Stimulated activated CD8-positive, alpha-beta memory T cell treated with anti-CD3 and anti-CD28 coated beads, Interleukin-7, amount 100 ng/mL, for 1 hour (primary cell): ENCODE measurements at places on chromosomes 1 and 21.

- DNase-seq: no peak
Measured at GRCh38 chr1:168881656-168882260, 152.8 kb upstream of the DPT start.

DNA sequence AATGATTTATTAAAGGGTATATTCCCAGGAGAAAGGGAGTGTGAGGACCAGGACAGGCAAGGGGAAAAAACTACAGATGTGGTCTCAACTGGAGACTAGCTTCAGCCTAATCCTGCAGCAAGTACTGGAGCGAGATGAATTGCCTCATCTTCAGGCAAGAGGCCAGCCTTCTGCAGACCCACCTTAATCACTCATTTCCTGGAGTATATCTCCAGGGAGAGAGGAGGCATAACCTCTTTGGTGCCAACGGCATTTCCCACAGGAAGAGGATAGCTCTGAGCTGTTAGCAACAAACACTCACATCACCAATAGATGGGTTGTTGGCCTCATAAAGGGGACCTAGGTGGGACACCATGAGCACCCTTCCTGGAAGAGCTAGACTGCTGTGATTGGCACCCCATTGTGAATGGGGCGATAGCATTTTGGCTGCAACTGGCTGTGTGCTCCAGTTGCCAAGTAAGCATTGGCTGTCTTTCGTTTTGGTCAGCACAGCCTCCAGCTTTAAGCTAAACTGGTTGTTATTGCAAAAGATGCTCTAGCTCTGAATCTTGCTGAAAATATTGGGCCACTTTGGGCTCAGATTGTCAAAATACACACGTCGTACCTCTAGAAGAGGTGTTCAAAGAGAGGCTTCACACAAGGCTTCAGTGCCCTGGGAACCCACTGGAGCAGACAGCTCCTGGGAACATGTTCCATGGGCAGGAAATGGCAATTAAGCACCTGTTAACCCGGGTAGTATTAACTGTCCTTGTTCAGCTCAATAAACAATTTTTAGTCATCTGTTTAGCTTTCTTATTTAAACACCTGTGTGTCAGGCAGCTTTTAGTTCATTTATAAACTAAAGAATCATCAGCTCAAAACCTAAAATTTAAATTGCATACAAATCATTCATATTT, 314.8 kb upstream of the C1orf87 start:
- no peak for DNase-seq

GRCh38 chr1:11893907-11894251, 32.3 kb downstream of the KIAA2013 start:
- peak; percentile 34 for DNase-seq

DNA sequence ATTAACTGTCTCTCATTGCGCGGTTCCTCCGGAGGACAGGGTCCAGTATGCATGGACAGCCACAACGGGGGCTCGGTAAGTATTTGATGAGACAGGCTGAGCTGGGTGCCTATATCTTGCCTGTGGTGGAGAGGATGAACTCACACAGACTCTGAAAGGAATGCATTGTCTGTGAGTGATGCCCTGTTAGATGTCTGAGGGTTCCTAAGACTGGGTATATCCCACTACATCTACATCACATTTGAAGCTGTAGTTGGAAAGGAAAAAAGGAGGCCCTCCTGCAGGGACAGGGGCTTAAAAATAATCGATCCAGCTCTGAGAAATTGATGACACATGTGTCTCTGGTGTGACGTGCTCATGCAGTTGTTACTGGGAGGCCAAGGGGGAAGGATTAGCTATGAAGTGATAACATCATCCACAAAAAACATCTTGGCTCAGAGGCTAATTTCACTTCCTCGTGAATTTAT, 1.9 kb downstream of the ADARB1 start:
- DNase-seq: no peak

DNA sequence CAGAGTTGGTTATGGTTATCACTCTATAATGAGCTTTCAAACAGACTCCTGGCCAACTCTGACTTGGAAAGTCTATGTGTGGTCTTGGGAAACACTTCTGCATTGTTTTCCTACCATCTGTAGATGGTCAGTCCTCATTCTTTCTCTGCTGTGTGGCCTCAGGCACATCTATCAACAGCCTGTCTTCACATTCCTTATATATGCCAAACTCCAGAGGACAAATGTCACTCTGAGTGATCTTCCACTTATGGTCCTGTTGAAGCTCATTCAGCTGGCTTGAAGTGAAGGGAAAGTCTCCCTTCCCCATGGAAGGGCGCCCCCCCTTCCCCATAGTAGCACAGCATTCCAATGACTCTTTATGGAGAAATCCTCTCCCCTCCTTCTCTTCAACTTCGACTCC, 58.7 kb downstream of the VANGL2 start:
- DNase-seq: no peak

- DNase-seq: no peak
Measured at GRCh38 chr1:147611586-147611985, 58.7 kb downstream of the ACP6 start.
